ENCODE measurements at places on chromosomes 5 and 9. TPM values are rescaled to one million over a fixed set of nuclear protein-coding genes. Genes with fewer than 3 reads are reported as not detected.
A peak's percentile ranks its signal among the peaks of the same experiment; 100 is the strongest.

GRCh38 chr9:93317495-93318094 is 133.7 kb downstream of the WNK2 start:
- no peak for DNase-seq

DNA sequence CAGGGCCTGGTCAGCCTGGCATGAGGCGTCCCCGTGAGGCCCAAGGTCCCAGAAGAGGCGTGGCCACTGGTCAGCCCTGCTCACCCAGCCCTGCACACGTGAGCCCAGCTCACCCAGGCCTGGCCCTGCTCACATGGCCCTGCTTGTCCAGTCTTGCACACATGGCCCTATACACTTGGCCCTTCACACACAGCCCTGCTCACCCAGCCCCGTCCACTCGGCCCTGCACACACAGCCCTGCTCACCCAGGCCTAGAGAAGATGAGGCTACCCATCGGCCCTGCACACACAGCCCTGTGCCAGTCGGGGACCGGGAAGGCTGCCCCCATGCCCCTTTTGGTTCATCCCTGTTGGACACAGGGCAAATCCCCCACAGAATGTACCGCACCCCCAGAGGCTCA is 28.4 kb downstream of the ZDHHC11B start:
- no peak for DNase-seq

DNA sequence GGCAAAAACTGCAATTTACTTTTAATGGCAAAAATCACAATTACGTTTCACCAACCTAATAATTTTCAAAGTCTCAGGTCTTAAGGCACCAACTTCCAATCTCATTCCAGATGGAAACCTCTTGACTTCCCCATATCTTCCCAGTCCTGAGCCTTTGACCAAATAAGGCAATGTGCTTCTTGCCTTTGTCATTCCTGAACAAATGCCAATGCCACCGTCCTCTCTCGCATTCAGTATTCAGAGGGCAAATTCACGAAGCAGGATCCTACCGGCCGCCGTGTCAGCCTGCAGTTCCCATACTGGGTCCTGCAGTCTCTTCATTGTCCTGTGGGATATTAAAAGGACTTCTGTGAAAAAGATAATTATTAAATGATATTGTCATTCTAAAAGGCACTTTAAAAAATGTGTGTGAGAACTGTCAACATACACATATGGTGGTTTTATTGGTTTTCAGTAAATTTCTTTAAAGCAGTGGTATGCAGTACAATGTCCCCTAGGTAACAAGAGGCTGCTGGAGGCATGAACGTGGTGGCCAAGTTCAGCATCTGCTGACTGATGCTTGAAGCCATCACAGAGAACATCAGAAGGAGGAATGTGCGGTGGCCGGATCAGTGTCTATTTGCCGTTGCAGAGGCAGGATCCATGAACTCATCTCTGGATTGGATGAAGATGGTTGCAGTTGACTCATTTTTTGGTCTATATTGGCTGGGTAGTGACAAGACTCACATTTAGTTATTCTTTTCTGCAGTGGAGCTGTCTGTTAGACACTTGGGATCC is 101.4 kb upstream of the IRX4 start:
- DNase-seq, result no peak

- DNase-seq, result no peak
Observed at GRCh38 chr5:144832416-144832815, 661.7 kb downstream of the KCTD16 start.

- peak; percentile 37 for DNase-seq
Observed at GRCh38 chr9:88458716-88459465, 70.6 kb downstream of the SPIN1 start.

GRCh38 chr5:125209650-125210049 is 463.2 kb upstream of the ZNF608 start:
- no peak for DNase-seq

DNA sequence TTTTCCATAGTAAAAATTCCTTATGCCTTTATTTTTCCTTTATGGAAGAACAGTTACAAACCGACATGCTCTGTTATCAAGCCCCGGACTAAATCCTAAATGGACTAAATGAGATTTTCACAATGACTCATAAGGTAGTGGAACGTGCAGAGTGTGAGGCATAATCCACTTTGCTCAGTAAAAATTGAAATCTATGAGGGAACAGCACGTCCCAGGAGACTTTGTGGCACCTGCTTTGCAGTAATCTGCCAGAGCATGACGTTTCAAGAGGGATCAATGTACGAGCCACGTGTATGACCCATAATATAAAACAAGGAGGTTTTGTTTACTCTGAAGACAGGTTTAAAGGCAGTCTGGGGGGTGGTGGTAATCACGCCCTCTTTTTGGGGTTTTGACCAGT is 83.8 kb upstream of the GNA14 start:
- DNase-seq, result no peak

GRCh38 chr5:102539562-102539961 is 40.8 kb upstream of the SLCO6A1 start:
- no peak for DNase-seq

DNA sequence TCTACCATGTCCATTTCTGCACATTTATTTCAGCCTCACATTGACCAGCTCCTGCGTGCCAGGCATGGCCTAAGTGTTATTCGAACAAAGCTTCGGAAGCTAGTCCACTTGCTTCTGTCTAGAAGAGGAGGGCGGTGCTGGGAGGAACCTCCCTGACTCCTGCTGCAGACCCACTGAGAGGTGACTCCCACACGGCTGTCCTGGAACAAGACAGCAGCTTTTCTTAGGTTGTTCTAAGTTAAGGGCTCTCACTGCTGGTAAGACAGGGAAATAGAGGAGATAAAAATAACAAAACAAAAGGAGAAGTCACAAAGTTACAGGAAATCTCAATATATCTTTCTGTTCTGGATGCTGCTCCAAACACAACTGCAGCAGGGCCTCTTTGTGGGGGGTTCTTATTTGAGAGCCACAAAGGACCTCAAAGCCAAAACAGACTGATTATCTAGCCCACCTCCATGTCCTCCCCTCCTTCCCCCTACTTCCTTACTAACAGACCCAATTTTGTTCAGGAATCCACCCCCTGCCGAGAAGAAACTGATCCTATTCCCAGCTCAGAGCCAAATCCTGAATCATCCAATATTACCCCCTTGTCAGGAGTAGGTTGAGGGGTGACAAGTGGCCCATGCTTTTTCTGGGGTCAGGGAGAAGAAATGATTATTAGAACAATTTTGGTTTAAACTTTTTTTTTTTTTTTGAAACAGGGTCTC is 28.4 kb upstream of the KCNIP1 start:
- no peak for DNase-seq

DNA sequence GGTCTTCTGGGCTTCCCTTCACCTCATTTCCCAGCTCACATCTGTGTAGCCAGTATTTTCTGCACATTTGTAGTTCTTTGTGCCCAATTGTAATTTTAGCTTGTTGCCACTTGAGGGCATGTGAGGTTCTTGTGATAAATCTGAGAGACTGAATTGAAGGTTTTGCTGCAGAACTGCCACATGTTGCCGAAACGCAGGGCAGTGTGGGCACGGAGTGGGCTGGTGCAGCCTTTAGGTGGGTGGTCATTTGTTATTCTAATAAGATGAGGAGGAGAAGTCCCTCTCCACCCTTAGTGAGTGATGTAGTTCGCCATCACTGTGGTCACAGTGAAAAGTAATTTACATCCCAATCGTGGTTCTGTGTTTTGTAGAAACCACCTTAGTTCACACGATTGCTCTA is 21.2 kb downstream of the OTULIN start:
- DNase-seq, result peak; percentile 28

DNA sequence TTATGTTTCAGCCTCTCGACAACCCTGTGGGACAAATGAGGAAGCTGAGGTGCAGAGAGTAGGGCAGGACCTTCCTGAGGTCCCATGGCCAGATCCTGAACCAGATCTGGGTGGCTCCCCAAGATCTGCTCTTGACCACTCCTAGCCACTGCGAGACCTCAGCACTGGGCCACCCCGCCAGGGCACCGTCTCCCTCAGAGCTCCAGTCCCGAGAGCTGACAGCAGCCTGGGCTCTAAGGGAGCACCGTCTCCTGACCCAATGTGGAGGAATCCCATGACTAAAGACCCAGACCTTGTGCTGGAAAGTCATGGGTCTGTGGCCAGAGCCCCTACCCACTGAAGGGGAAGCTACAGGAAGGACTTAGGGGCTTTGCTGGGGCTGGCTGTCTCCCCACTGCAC is 4.5 kb upstream of the LMX1B start:
- no peak for DNase-seq

GRCh38 chr5:90881626-90882150 is 323.1 kb downstream of the ADGRV1 start:
- DNase-seq, result no peak

DNA sequence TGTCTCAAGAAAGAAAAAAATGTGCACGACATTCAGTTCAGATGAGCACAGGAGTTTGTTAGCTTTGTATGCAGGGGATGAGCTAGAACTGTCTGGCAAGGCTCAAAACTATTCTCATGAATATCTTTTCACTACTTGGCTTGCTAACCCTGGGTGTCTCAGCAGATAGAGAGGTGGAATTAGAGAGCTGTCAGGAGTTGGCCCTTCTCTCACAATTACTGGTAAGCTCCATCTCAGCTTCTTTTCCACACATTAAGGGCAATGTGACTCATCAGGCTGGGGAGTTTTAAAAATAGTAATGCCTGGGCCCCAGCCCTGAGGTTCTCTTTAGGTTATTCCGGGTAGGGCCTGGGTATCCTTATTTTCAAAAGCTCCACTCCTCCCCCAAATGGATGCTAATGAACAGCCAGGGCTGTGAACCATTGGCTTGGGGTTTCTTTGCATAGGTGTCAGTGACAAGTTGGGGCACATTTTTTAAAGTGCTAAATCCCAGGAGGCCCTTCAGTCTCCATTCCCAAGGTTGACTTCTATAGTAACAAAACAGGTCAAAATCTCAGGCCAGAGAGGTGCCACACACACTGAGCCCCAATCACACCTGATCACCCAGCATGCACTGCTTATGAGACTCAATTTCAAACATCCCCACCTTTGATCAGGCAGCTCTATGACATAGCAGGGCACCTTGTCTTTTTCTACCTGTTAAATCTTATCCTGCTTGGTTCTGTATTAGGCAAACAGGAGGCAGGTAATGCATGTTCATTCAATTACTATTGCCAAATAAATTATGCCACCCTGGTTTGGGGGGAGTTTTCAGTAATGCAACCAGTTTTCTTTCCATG is 239.7 kb upstream of the DAP start:
- DNase-seq, result no peak

- DNase-seq, result no peak
Observed at GRCh38 chr5:82513738-82514137, 235.6 kb upstream of the RPS23 start.

DNA sequence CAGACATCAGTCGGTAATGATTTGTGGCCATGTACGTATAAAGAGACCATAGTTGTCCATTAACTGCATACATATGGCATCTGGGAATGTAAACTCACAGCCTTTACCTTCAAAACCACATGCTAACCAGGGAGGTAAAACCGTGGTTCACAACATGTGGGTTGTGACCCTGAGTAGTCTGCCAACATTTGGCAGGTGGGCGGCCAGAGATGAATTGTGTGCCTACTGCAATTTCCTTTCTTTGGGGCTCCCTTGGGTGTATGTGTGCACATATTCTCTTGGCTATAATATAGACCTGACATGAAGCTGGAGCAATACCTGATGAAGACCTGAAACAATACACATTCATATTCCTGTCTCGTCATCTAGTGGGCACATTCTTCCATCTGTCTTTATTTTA is 396.0 kb downstream of the MLLT3 start:
- no peak for DNase-seq

GRCh38 chr5:116914869-116915504 is 340.4 kb upstream of the SEMA6A start:
- no peak for DNase-seq

DNA sequence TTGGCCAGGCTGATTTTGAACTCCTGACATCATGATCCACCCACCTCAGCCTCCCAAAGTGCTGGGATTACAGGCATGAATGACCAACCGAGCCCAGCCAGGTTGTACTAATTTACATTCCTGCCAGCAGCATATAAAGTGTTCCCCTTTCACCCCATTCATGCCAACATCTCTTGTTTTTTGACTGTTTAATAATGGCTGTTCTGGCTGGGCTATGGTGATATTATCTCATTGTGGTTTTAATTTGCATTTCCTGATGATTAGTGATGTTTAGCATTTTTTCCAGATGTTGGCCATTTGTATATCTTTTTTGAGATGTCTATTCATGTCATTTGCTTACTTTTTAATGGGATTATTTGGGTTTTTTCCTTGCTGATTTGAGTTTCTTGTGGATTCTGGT is 87.3 kb downstream of the INVS start:
- no peak for DNase-seq

GRCh38 chr5:60955239-60955638 is 10.2 kb downstream of the NDUFAF2 start:
- no peak for DNase-seq

DNA sequence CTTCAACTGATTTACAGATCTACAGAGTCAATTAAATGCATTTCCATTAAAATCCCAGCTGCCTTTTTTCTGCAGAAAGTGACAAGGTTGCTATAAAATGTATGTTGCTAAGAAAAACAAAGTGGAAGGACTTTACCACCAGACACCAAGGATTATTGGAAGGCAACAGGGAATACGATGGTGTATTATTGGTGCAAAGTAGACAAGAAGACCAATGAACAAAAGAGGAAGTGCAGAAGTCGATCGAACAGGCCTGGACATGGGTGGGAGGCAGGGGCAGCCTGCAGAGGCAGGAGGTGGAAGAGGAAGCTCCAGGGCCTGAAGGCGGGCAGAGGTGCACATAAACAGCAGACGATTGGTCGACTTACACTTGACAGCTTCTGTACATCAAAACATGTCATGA is 10.6 kb upstream of the SLC6A19 start:
- DNase-seq, result no peak

DNA sequence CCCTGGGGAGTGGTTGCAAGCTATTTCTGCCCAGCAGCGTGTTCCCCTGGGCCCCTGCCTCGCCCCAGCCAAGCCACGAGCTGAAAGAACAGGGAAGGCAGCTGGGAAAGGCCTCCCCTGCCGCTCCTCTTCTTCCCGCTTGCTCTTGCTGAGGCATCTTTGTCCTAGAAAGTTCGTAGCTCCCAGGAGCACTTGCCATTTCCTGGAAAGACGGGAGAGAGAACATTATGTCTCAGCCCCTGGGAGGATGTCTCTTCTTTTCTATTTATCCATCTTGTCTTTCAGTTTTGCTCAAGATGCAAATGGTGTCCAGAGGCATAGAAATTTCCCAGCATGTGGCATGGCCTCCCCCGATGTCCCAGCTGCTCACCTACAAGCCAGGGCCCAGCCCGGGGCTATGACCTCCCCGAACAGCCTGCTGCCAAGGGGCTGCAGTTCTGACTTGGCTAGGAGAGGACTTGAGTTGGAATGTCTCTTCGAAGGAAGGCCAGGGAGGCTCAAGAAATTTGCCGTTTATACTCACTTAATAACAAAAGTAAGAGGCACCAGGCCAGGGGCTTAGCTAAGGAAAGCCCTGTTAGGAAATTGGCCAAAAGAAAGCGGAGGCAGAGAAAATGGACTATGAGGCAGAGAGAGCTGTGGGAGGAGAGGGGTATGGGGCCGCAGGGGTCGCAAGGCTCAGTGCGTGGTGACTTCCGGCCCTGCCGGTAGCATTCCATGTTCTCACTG is 87.3 kb downstream of the LIFR start:
- peak; percentile 72 for DNase-seq

- DNase-seq, result no peak
Observed at GRCh38 chr9:76537150-76537646, 78.2 kb downstream of the GCNT1 start.

Gene SMIM33
- 0.05 TPM for polyA plus RNA-seq

Gene GABRB2
- polyA plus RNA-seq, result 1.8 TPM

Gene F2R
- polyA plus RNA-seq, result 51.0 TPM

Gene EGFLAM
- 14.8 TPM for polyA plus RNA-seq

Gene NUDT12
- 14.2 TPM for polyA plus RNA-seq

Gene GARNL3
- 38.1 TPM for polyA plus RNA-seq

Gene OLFML2A
- polyA plus RNA-seq, result 72.1 TPM

Gene DPYSL3
- polyA plus RNA-seq, result 84.3 TPM
